SJSA1 (cell line): ENCODE measurements at places on chromosomes 3 and 15.

DNA sequence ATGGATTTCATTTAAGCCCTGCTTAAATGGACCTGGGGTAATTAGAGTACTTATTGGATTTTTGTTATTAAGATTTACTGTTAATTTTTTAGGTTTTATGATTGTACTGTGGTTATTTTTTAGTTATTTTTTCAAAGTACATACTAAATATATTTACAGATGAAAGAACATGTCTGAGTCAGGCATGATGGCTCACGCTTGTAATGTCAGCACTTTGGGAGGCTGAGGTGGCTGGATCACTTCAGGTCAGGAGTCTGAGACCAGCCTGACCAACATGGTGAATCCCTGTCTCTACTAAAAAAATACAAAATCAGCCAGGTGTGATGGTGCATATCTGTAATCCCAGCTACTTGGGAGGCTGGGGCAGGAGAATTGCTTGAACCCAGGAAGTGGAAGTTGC, 16.2 kb upstream of the RPL24 start:
- no peak for DNase-seq

DNA sequence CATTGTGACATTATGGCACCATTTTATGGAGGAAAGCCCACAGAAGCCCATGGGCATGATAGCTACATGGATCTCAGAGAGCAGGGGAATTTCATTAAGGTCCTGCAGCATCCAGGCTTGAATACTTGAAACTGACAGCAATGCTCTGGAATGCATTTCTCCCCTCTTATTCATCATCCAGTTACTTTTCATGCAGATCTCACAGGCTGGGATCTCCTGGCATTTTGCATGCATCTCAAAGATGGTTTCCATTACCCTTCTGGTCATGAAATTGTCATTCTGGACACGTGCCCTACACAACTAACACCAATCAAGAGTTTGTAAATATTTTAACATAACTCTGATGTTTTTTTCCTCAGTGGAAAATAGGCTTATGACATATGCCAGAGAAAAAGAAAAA, 32.4 kb downstream of the VGLL3 start:
- DNase-seq, result peak; percentile 42

DNA sequence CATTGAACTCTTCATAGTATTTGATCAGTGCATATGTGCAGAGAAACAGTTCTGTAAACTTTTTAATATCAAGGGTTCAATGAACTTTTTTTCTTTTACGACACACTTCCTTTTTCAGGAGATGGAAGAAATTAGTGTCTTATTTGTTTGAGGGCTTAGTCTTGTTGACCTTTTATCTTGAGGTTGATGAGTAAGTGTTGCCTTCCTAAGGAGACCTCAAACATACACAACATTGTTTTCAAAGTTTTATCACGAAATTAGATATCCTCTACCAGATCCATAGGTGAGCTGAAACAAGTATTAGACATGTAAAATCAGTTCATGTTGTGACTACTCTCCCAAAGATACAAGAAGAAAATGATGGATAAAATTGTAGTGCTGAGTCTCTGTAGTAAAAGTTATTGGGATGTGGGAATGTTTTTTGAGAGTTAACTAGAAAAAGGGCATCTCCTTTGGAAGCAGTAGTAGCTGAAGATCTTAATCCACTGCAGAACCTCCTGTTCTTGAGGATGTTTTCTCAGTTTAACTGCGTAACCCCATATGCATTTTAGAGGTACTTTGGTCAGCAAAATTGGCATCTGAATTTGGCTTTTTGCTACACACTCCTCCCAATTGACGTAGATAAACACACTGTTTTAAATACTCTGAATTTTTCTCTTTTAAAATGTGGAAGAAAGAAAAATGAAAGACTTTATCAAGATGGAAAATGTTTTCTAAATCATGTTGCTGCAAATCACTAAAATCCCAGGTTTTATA, 116.8 kb downstream of the GALK2 start:
- no peak for DNase-seq

GRCh38 chr3:108486941-108487340, 23.5 kb downstream of the MYH15 start:
- no peak for DNase-seq

DNA sequence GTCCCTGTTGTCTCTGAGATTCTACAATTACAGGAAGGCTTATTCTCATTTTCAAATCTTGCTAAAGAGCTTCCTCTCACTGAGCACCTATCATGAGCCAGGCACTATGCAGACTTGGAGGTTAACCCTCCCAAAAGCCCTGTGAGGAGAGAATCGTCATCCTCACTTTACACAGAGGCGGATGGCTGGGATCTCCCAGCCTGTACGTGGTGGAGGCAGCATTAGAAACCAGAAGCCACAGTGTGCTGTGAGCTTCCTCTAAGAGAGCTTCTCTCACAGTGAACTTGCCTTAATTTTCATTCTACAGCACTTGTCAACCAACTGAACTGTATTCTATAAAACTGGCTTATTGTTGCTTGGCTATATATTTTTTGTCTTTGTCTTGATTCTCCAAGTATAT, 6.1 kb upstream of the DGKG start:
- DNase-seq, result no peak

DNA sequence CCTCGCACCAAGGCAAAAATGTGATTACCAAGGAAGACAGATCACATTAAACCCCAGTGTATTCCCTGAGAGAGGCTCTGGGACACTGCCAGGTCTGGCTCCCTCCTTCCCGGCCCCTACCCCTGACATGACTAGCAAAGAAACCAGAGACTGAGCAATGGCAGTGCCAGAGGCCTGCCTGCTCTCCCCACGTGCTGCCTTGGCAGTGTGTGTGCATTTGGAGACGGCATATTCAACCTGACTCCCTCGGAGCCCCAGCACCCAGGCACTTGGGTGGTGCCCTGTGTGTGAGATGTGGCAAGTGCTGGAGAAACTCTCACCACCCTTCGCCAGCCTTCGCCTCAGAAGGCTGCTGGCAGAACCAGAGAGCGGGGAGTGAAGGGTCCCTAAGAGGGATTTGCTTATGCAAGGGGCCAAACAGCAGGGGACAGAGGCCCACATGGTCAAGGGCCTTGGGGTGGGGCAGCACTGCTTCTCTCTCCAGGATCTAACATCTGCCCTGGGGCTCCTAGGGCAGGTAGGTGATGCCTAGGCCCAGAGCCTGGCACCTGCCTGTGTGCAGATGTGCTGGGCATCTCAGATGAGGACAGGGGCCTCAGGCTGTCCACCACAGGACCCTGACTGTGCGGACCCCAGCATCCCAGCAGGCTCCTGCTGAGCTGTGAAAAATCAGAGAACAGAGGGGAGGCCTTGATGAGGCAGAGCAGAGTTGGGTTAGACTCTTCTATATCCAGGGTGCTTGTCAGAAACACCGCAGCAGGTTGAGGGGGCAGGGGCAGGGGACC, 23.6 kb upstream of the PLXNA1 start:
- no peak for DNase-seq

- no peak for DNase-seq
These were observed 9.3 kb downstream of the SATB1 start for GRCh38 chr3:18415839-18416238.

- no peak for DNase-seq
These were observed 443.9 kb downstream of the DIPK2A start for GRCh38 chr3:144415492-144415891.

- DNase-seq, result no peak
These were observed 3.3 kb upstream of the STT3B start for GRCh38 chr3:31529421-31529820.

- DNase-seq, result peak; percentile 58
These were observed 54.0 kb downstream of the NR1D2 start for GRCh38 chr3:23999012-23999641.

GRCh38 chr3:49869525-49870126, at the start of gene CAMKV:
Gene CAMKV (minus strand): TSS chr3:49869906. CDS start chr3:49862388, 7,518 bp downstream.
- no peak for DNase-seq

DNA sequence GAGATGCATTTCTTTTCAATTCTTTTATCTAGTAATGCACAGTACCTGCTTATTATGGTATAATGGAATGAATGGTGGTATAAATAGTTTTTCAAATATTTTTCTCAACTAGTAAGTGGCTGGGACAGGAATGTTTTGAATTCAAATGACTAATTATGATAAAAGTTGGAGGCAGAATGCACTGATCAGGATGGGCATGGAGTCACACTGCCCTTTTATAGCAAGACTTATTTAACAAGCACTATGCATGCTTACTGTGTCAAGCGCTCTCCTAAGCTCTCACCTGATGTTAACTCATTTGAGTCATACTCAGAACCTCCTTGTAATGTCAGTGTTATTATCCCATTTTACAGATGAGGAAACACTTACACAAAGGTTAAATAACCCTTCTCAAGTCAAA, 221.8 kb downstream of the FEZF2 start:
- DNase-seq, result no peak

DNA sequence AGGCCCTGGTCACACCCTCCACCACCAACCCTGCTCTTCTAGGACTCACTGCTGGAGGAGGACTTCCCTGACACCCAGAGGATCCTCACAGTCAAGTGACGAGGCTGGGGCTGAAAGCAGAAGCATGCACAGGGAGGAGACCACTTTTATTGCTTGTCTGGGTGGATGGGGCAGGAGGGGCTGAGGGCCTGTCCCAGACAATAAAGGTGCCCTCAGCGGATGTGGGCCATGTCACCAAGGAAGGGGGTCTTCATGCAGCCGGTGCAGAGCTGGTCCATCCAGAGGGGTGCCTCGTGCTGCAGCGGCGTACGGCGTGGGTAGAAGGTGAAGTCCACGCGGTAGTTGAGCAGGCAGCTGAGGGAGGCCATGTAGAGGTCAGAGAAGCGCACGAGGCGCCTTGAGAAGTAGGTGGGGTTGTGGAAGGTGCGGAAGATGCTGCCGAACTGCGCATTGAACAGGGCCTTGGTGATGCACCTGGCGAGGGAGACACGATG, 9.4 kb downstream of the NT5DC2 start:
- no peak for DNase-seq

- no peak for DNase-seq
These were observed 59.8 kb downstream of the PIK3R4 start for GRCh38 chr3:130686833-130687232.

DNA sequence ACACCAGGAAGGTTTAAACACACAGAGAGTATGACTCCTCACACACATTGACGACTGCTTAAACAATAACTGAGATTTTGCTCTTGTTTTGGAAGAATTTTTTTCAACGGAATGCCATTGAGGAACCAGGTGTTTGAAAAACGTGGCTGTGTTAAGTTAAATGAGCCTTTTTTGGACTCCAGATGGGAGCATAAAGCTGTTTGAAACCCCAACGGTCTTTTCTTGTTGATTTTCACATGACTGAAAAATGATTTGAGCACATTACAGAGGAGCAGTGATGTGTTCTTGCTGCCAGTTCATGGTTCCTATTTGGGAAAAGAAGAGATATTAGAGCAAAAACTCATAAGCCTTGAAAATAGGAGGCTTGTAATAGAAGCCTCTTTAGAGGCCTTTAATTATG, 97.8 kb upstream of the SELENOK start:
- DNase-seq, result no peak

GRCh38 chr3:195441476-195441991, 1.3 kb downstream of the ACAP2 start:
- DNase-seq, result no peak

- DNase-seq, result no peak
These were observed 32.6 kb downstream of the AVEN start for GRCh38 chr15:34006381-34006780.

DNA sequence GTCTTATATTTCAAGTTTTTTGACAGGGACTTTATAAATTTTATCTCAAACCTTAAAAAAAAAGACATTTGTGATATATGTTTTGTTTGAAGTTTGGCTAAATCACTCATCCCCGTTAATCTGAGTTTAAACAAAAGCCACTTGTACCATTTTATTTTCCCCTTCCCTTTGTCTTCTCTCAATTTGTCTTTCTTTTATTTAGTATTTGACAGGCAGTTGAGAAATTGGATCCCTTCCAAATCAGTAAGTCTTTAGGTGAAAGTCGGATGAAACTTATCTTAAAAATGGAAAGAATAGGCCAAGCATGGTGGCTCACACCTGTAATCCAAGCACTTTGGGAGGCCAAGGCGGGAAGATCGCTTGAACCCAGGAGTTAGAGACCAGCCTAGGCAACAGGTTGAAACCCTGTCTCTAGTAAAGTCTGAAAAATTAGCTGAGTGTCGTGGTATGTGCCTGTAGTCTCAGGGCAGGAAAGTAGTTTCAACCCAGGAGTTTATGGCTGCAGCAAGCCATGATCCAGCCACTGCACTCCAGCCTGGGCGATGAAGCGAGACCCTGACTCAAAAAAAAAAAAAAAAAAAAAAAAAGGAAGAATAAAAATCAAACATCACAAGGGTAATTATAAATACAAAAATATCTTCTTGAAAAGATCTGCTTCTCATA, 394.6 kb upstream of the TPM1 start:
- no peak for DNase-seq

DNA sequence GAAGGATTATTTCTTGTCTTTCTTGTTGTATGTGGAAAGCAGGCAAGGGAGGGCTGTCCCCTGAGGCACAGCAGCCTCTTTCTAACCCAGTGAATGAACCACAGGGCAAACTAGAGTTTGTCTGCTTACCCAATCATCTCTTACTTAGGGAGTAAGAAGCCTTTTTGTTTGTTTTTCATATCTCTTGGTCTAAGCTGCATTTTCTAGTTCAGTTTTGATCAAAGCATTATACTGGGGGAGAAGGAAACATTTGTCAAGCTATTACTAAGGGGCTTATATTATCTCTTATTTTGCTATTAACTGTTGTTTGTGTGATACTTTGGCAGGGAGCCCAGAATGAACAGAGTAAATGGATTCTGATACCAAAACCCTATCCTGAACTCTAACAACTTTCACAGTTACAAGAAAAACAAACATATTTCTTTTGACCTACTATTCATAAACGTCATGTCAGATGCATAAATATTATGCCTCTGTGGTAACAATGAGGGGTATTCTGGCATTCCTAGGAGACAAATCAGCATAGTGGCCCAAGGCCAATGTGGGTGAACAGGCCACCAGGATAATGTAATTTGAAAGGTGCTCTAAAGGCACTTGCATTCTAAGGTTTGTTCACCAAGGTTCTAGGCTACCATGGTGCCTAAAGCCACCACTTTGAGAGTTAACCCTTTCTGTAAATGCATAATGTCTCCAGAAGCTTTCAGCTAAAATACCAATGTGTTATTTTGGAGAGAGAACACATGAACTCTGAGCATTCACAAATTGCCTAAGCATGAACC, 271.6 kb upstream of the ZPLD1 start:
- peak; percentile 74 for DNase-seq

- no peak for DNase-seq
These were observed 439.4 kb downstream of the C3orf38 start for GRCh38 chr3:88589138-88589537.

DNA sequence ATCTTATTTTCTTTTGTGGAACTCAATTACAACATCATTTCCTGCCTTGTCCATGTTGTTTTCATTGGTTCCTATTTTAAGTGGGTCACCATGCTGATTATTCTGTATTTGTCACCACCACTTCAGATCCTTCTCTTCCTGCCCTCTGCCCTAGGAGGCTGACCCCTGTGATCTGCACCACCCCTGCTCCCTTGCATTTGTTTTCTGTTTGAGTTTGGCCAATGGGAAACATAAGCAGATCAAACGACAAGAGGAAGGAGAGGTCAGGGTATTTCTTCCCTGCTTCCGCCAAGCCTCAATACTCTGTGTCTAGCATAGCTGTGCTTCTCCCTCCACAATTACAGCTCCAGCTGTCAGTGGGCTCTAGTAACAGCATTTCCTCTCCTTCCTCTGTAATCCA, 71.6 kb downstream of the IMPG2 start:
- no peak for DNase-seq

- peak; percentile 26 for DNase-seq
These were observed 140.2 kb upstream of the SKOR1 start for GRCh38 chr15:67685008-67685599.
